GOT3 (cell line): ENCODE measurements at places on chromosomes 1 and 21.

GRCh38 chr1:17923666-17924065 is 168.5 kb downstream of the ACTL8 start:
- no peak for DNase-seq

- DNase-seq: no peak
Measured at GRCh38 chr21:36732761-36733160, 33.8 kb downstream of the SIM2 start.

DNA sequence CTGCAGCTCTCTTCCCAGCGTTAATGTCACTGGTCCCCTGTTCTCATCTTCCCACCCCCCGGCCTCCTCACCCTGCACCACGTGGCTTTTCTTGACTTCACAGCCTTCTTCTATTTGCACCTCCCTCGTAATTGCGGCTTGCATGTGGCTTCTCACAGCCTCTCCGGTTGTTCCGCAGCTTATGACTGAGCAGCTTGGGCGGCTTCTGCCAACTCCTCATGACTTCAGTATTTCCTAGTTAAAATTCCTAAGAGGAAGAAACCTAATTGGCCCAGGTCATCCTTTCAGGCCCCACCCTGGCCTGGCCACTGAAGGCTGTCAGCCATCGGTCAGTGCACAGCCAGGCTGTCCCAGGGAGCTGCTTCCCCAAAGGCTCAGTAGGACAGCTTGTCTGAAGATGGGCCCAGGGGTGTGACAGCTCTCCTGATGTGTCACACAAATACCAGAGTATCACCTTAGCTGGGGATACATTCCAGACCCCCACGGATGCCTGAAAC is 8.6 kb upstream of the RERE start:
- no peak for DNase-seq

DNA sequence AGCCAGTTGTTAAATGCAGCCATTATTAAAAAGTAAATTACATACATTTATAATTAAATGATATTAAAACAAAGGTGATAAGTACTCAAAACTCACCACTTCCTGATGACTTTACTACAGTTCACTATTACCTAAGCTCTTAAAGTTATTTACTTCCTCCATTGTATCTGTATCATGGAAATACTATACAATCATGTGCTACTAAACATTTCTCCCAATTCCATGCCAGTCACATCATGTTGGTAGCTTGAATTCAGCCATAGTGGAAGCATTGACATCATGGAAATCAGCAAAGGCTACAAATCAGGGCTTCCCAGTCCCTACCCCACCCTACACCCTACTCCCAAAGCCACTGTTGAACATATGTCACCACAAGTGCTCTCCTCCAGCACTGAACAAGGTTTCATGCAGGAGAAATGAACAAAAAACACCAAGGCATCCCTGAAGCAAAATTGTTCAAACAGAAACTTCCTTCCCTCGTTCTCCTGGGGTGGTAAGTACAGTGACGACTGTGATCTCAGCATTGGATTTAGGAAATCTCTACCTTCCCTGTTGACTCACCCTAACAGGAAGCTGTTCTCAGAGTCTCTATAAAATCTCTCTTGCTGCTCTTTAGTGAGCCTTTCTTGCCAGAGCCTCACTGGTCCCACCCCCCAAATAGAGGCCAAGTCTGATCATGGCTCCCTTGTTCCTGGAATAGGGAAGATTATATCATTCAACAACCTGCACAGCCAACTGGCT is 12.7 kb downstream of the VSIG8 start:
- DNase-seq: no peak

DNA sequence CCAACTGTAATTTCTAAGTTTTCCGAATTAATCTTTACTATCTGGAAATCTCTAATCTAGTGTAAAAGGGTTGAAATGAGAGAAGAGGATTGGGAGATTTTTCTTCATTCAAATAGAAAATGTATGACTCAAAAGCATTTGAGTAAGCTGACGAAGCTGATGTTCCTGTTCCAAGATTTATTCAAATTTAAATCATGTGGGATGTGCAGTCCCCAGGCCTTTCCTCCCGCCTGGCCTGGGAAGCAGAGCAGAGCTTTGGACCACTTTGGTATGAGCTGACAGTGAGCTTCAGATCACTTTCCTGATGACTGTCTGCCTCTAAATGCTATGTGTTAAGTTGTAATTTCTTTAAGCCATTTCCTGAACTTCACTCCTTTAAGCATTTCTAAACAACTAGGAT is 192.0 kb downstream of the DHRS3 start:
- no peak for DNase-seq

- DNase-seq: no peak
Measured at GRCh38 chr1:216902669-216903381, 179.6 kb upstream of the ESRRG start.

DNA sequence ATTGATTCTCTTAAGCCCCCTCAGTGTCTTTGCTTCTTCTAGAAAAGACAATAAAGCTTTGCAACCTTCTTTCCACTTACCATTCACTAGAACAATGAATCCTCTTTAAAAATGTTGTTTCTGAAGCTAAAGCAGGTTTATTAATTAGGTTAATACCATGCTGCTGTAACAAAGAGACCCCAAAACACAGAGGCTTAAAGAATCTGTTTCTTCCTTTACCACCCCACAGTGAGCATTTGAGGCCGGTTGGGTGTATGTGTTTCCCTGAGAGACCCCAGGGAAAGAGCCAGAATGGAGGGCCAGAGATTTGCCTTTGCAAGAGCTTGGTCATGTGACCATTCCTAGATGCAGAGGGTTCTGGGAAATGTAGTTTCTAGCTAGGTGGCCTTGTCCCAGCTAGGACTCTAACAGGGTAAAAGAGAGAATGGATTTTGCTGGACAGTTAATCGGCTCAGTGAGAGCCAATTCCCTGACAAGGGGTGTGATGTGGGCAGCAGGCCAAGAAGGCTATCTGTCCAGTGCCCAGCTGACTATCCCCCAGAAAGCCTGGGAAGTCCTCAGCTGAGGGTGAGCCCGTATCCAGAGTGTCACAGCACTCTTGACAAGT is 191.8 kb upstream of the TMEM51 start:
- no peak for DNase-seq

DNA sequence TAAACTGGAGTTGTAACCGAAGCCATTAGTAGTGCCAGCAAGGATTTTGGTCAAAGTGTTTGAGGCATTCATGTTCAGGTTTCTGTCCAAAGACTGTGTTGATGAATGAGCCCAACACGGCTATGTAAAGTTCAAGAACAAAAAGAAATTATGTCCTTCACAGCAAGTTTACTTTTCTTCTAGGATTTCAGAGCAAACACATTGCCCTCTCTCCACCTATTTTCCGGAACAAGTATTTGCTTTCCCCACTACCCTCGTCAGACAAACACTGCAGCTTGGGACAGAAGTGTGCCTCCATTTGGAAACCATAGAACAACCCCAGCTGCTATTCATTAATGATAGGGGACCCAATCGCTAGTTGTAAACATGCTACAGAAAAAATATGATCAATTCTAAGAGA is 151.4 kb upstream of the C1orf105 start:
- no peak for DNase-seq

DNA sequence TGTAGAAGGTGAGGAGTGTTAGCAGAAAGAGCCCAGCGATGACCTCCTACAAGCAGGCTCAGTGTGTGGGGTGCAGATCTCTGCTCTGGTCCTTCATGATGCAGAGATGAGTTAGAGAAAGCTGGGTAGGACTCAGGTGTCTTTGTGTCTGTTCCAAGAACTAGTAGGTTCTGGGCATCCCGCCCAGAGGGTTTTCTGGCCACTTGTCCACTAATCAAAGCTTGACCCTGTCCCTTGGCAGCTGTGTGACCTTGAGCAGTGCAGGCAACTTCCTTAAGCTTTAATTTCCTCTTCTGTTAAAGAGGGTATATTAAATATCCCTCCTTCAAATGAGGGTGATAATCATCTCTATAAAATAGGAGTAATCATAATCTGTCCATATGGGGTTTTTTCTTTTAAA is 54.7 kb upstream of the WNT4 start:
- DNase-seq: no peak

DNA sequence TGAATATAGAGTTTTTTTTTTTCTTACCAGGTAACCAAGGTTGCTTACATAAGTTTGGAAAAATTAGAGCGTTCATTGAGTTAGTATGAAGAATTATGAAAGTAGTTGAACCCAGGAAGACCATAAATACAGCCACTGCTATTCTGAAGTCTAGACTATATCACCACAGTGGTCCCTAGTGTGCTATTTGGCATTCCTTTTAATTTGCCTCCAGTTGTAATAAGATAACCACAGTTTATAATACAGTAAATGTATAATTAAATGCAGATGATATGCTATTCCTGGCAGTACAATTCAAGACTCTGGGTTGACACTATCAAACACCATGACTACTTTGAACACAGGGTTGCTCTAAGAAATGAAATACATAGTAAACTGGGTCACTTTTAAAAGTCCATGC is 270.5 kb downstream of the BRINP2 start:
- no peak for DNase-seq

DNA sequence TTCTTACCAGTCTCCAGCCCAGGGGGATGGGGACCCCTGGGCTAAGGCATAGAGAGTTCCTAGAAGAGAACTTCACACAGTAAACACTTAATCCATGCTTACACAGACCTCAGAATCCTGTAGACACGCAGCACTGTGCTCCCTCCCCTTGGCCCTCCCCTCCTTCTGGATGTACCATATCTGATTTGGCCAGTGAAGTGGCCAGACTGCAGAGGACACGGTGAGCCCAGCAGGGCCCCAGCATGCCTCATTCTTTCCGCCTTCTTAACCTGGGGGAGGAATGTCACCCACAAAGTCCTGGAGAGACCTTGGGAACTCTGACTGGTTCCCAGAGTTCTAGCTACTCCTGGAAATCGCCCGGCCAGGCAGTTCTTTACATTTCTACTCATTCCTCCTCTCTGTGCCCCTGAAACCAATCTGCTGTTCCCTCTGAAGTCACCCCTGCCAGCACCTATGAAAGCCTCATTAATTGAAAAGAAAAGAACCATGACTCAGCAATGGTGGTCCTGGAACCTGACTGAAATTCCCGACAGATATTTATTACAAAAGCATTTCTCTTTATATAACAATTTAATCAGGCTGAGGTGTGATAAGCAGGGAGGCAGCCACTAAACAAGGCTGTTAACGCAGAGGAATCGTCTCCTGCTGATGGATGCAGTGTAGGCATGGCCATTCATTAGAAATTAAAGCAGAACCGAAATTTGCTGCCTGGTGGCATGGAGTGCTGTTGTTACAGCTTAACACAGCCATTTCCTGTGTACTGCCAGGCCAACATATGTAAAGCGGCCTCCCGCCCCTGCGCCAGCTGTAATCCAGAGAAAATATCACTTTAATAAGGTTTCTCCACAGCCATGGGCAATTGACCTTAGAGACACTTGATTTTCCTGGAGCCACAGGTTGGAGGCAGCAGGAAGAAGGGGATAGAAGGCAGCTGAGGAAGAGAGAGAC is 74.6 kb upstream of the KCND3 start:
- no peak for DNase-seq
